ENCODE measurements at places on chromosomes 4 and X.

DNA sequence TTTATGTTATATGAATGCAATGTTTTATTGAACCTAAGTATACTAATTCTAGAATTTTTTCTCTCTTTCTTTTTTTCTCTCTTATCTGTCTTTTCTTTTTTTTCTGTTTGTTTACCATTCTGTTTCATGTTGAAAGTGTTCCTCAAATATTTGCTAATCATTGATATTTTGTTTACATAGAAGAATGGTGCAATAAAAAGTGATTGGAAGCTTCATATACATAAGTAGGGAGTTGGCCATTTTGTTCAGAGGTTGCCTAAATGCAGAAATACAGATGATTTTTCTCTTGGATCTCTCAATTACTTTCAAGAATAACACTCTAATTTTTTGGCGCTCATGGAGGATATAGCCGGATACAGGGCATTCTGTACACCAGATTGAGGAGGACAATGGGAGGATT is 5.7 kb upstream of the SERTM2 start:
- DNase-seq = no peak

DNA sequence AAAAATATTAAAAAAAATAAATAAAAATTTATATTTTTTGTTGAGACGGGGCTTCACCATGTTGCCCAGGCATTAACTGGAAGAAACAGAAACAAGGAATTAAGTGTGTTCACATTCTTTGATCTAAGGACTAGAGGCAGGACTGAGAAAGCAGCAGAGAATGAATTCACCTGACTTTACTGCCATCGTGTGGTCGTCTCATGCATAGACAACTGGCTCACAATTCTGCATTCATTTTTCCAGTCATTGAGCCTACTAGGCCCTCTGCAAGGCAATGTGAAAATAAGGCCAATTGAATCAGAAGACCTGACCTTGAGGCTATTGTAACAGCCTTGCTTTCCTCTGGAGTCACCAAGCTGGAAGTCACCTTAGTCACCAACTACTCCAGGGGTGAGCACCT is 37.4 kb downstream of the LHFPL1 start:
- DNase-seq = no peak

DNA sequence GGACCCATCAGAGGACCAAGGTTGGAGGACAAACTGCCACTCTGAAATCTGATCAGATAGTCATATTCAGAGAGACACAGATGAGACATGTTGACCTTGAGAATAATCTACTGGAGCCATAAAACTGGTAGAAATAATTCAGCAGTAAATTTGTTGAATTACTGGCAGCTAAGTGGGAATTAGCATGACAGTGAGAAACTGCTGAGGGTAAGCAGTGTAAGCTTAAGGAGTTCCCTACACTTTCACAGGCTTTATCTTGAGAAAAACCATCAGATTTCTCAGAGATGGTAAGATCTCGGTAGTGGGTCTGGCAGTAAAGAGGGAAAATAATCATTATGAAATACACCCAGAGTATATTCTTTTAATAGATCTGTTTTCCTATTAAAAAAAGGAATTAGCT is 213.7 kb downstream of the TECRL start:
- no peak for DNase-seq

GRCh38 chr4:65120287-65120686 is 550.0 kb downstream of the EPHA5 start:
- no peak for DNase-seq

- no peak for DNase-seq
Observed at GRCh38 chrX:120200851-120201250, 42.4 kb downstream of the RHOXF2 start.

DNA sequence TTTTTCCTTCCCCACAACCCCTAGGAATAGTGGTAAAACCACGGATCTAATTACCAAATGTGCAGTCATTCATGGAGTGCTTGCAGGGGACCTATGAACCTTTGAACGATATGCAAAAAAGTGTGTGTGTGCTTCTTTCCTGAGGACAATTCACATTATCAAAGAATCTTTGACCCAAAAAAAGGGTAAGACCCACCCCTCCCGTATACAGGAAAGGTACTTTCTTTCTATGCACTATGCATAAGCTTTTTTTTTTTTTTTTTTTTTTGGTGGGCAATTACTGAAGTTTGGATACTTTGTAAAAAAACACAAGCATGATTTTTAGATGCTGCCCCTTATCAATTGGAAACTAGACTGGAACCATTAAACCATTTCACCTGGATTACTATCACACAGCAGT is 31.4 kb downstream of the SPRY1 start:
- DNase-seq = no peak

DNA sequence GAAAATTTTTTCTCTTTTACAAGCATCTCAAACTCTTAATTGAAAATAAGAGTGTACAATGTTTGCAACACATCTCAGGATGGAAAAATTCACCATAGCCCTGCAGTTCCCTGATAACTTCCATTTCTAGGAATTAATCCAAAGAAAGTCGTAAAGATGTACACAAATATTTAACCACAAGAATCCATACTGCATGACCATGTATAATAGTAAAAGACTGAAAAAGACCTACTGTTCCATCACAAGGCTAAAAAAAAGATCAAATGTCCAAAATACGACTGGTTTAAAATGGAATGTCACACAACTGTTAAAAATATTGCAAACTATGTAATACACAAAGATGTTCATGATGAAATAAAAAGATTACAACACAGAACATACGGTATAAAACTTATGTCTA is 32.1 kb downstream of the HUWE1 start:
- DNase-seq = no peak

DNA sequence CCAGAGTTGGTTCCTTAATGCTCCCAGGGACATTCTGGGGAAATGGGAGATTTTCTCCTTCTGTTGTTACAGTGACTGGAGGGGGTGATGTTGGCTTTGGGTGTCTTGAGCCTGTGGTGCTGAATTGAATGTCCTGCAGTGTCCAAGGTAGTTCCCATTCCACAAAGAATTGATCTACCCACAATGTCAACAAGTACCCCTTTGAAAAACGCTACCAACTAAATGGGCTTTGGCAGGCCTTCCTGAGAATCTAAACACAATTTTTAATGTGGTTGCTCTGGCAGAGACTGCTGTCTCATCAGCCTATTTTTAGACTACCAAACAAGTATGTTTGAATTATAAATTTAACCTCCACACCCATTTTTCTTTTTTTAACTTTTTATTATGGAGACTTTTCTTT is 69.4 kb downstream of the CCKAR start:
- DNase-seq = no peak

- no peak for DNase-seq
Observed at GRCh38 chr4:69485130-69485529, 10.6 kb downstream of the UGT2B4 start.

Measured in activated CD8-positive, alpha-beta memory T cell treated with anti-CD3 and anti-CD28 coated beads, Interleukin-2, amount 50 U/mL, for 4 hours (primary cell).